HS-5 (cell line): ENCODE measurements at places on chromosomes 11 and 22.
A peak's percentile ranks its signal among the peaks of the same experiment; 100 is the strongest.

DNA sequence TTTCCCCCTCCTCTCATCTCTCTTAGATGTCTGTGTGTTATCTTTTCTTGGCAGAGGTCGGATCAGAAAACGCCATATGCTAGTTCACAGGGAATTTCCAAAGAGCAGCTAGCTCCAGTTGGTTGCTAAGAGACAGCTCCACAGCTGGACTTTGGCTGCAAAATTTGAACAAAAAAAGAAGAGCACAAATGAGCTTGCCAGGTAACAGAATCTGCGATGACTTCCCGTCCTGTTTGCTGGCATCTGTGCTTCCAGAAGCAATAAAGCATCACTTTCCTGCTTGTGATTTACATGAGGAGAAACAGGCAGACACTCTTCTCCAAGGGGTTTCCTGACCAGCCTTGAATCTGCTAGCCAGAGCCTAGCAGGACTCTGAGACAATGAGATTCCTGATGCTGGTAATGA, 596.0 kb upstream of the B3GAT1 start:
- DNase-seq, result no peak

- no peak for DNase-seq
Measured at GRCh38 chr22:42399315-42400271, 32.6 kb downstream of the NFAM1 start.

- DNase-seq, result no peak
Measured at GRCh38 chr22:36445158-36445668, 36.2 kb downstream of the TXN2 start.

DNA sequence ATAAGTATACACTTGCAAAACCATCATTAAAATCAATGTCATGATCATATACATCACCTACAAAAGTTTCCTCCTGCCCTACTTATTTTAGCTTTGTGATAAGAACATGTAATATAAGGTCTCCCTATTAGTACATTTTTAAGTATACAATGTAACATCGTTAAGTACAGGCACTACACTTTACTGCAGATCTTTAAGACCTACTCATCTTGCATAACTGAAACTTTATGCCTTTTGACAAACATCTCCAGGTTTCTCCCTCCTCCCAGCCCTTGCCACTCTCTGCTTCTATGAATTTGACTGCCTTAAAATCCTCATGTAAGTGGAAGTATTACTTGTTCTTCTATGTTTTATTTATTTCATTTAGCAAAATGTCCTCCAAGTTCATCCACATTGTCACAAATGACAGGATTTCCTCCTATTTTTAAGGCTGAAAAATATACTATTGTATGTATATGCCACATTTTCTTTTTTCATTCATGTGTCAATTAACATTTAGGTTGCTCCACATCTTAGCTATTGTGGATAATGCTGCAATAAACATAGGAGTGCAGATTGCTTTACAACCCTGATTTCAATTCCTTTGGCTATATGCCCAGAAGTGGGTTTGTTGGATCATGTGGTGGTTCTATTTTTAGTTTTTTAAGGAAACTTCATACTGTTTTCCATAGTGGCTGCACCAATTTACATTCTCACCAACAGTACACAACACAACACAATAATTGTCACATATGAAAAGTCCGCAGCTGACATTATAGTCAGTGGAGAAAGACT, 471.1 kb upstream of the ANO3 start:
- DNase-seq, result peak; percentile 6

GRCh38 chr11:103622296-103622695, 414.1 kb upstream of the DDI1 start:
- no peak for DNase-seq

DNA sequence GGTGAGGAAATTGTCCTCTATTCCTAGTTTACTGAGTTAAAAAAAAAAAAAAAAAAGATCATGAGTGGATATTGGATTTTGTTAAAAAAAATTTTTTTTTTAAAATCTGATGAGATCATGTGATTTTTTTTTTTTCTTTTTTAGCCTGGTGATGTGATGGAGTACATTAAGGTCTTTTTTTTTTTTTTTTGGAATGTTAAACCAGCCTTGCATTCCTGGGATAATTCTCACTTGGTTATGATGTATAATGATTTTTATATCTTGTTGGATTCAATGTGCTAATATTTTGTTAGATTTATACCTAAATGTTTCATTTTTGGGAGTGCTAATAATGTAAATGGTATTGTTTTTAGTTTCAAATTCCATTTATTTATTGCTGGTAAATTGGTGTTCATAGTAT, 43.3 kb downstream of the DDX10 start:
- no peak for DNase-seq

DNA sequence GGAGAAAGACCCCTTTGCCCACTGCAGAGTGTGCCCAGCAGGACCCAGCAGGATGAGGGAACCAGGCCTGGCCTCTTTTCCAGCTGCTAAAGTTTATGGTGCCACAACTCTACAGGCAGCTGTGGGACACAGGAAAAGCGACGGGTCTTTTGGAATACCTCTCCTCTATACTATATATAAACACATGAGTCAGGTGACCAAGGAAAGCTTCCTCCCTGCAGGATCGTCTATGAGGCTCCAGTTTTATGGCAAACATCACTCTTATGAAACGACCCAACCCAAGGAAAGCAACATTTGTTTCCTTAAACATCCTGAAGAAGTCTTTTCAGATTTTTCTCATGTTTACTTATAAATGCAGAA, 102.8 kb upstream of the AKIP1 start:
- DNase-seq, result no peak

DNA sequence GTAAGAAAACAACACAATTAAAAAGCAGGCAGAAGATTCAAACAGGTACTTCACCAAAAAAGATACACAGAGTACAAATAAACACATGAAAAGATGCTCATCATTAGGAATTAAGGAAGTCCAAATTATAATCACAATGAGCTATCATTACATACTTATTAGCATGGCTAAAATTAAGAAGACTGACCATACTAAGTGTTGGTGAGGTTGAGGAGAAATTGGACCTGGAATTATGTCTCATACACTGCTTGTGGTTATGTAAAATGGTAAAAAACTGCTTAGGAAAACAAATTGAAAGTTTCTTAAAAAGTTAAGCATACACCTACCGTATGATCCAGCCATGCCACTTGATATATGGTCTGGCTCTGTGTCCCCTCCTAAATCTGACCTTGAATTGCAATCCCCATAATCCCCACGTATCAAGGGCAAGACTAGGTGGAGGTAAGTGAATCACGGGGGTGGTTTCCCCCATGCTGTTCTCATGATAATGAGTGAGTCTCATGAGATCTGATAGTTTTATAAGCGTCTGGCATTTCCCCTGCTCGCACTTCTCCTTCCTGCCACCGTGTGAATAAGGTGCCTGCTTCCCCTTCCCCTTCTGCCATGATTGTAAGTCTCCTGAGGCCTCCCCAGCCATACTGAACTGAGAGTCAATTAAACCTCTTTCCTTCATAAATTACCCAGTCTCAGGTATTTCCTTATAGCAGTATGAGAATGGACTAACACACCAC, 4.8 kb downstream of the SAAL1 start:
- no peak for DNase-seq

DNA sequence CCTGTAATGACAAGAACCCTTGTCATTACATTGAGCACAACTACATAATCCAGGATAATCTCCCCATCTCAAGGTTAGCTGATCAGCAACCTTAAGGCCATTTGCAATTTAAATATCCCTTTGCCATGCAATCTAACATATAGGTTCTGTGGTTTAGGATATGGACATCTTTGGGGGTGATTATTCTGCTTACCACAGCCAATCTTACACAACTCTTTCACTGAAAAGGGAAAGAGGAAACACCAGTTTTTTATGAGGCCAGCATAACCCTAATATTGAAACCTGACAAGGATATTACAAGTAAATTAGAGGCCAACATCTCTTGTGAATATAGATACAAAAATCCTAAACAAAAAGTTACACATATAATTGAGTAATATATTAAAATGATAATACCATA, 78.5 kb downstream of the CYP2R1 start:
- DNase-seq, result no peak

DNA sequence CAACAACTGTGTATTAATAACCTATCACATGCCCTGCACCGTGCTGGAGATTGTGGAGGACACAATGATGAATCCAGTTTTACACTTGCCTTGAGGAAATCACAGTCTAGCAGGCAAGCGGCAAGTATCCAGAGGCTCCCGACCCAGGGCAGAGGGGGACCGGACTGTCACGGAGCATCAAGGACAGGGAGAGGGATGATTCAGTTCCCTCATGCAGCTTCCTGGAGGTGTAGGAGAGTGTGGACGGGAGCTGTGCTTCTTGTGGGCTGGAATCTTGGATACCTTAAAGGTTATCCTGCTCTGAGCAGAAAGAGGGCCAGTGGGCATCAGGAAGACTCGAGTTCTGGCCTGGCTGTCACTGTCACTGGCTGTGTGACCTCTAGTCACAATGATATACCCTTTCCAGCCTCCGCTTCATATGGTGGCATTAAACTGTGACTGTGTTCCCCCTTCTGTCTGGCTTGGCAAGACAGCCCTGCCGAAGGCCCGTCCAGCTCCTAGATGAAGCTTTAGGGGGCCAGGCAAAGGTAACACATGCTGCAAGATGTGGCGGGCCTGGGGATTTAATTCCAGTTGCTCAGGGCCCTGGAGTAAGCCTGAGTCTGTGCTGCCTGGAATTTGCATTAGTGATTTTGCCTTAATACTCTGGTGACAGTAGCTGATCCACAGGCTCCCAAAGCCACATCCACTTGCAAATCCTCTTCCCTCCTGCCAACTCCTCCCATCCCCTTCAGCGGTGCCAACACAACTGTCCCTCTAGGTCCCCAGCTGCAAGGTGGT, 162.8 kb downstream of the DSCAML1 start:
- DNase-seq, result no peak

GRCh38 chr11:8729837-8730696, 47.5 kb downstream of the RPL27A start:
- no peak for DNase-seq

DNA sequence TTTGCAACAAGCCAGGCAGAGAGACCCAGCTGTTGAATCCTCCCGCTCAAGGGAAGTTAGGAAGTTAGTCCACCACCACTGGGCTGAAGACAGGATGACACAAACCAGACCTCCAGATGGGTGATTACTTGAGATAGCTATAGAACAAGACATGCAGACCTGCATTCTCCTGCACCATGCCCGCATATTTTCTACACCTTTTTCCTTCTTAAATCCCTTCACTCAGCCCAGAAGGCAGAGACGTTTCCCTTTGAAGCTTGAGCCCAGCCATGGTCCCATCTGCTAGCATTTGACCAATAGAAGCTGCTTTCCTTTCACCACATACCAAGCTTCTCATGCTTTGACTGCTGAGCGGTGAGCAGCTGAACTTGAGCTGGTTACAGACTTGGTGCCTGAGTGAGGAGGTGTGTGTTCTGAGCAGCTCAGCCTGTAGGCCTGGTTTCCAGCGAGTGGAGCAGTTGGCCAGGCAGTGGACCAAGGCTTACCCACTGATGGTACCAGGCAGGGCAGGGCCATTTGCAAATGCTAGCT, 29.2 kb upstream of the CBX6 start:
- DNase-seq, result no peak

- no peak for DNase-seq
Measured at GRCh38 chr11:130047141-130047540, 22.6 kb upstream of the APLP2 start.

- DNase-seq, result no peak
Measured at GRCh38 chr11:44865866-44866272, 84.8 kb downstream of the TP53I11 start.
